Fibroblast of the conjunctiva (primary cell): ENCODE measurements at places on chromosomes 16 and 17.

GRCh38 chr17:27571563-27572352, 59.2 kb upstream of the LGALS9 start:
- no peak for DNase-seq

DNA sequence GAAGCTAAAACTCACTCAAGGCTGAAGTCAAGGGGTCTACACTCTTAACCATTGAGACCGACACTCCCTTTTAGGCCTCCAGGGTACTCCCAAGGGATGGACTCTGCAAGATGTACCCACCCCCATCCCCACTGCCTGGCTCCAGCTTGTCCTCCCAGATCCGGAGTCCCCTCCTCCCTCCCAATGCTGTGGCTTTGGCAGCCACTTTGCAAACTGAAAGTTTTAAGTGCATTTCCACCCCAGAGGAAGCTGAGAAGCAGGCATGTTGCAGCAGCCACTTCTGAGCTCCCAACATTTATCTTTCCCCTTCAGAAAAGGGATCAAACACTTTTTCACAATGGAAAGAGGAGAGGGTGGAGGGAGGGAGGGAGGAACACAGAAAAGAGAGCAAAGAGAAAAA, 115.2 kb downstream of the COPRS start:
- DNase-seq, result no peak

DNA sequence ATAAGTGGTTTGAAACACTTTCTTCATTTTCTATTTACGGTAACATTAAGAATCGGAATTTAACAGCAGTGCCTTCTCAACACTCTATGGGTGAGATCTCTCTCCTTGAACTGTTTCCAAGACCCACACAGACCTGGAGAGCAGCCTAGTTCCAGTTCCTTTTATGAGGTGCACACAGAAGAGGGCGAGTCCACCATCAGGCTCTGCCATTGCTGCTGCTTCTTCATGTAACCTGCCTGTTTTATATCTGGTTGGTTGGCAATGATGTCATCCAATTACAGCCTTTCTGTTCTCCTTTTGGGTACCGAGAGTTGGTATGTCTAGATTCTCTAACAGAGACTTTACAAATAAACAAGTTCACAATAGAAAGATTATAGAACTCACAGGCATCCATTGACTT, 225.7 kb downstream of the UTP18 start:
- no peak for DNase-seq

DNA sequence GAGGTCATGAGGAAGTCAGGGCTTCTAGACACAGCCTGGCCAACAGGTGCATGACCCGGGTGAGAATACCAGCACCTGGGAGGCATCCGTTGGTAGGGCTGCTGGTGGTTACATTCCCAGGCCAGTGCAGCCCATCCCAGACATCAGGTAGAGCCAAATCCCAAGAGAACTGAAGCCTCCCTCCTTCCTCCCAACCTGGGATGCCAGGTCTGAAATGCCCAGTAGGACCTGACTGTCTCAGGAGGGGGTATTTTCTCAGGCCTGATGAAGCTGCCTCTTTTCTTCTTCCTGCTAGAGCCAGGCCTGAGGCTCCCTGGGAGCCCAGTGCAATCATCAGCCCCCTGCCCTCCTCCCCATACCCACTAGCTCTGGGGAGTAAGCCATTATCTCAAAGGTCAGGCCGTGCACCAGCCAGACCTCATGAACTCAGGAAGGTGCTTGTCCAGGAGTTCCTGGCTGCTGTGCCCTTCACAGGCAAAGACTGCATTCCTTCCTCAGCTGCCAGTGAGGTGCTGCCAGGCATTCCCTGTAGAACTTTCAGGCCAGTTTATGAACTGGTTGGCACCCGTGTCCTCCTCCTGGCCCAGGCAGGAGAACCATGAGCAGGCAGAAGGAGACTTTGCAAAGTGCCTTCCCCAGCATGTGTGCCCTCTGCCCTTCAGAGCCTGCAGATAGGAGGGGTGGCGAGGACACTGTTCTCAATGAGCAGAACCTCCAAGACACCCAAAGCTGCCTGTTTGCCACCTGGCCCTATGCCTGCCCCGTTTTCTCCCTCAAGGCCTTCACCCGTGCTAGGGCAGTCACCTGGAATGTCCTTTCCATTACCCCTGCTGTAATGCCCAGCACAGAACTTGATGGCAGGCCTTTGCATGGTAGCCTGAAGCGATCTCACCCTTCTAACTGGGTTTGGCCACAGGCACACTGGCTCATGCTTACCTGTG, 7.6 kb downstream of the TBX2 start:
- DNase-seq, result no peak

- no peak for DNase-seq
Measured at GRCh38 chr16:5982979-5983378, 885.4 kb upstream of the EEF2KMT start.

GRCh38 chr17:65841089-65841488, 279.6 kb upstream of the AXIN2 start:
- no peak for DNase-seq

DNA sequence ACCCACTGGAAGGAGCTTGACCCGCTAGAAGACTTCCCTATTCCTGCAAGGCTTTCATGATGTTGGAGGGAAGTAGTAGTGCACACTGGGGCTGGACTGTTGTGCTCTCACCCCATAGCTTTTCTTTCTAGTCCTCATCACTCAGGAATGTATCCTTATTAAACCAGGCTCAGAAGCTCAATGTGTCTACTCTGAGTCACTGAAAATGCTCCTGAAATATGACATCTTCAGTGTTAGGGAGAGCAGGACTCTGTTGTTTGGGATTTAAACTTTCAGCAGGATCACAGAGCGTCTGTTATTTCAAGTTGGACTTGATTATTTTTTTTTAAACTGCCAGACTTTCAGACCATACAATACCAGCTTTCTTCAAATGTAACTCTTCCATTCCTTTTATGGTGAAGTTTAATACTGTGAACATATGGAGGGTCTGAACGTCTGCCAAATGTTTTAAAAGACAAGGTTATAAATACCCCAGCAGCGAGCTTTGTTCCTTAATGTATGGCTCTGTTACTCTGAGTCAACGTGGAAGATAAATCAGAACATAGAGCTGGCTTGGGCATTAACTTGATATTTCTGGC, 257.5 kb downstream of the CDH11 start:
- peak; percentile 87 for DNase-seq

GRCh38 chr16:56199164-56199563, 7.9 kb downstream of the GNAO1 start:
- DNase-seq, result no peak

GRCh38 chr17:42422412-42422957, 571 bp downstream of the CAVIN1 start:
- no peak for DNase-seq

- no peak for DNase-seq
Measured at GRCh38 chr17:59356543-59357218, 25.2 kb downstream of the YPEL2 start.

DNA sequence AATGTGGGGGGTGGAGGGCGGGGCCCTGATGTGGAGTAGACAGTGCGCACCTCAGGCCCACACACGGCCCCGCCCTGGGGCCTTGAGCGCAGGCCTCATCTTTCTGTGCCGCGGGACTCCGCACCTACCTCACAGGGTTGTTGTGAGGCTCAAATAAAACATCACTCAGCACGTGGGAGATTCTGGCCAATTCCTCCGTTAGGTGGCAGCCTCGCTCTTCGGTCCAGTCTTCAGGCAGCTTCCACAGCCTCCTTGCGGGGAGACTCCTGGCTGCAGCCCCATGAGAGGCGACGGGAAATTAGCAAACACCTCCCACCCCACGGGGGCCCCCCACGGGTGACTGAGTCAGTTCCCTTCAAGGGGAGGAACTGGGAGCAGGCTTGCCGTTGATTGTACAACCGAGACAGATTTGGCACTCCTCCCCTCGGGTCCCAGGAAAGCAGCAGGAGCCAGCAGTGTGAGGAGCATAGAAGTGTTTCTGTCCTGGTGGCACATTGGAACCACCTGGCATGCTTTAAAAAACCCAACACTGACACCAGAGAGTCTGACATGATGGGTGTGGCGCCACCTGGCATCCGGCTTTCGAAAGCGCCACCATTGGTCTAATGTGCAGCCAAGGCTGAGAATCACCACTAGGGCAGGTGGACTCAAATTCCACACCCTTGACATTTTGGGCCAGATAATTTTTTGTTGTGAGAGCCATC, 7.6 kb downstream of the MRM1 start:
- DNase-seq, result peak; percentile 52

- DNase-seq, result no peak
Measured at GRCh38 chr17:35135322-35135721, 6.8 kb downstream of the NLE1 start.

- DNase-seq, result peak; percentile 77
Measured at GRCh38 chr17:27315322-27315721, 21.4 kb downstream of the WSB1 start.

DNA sequence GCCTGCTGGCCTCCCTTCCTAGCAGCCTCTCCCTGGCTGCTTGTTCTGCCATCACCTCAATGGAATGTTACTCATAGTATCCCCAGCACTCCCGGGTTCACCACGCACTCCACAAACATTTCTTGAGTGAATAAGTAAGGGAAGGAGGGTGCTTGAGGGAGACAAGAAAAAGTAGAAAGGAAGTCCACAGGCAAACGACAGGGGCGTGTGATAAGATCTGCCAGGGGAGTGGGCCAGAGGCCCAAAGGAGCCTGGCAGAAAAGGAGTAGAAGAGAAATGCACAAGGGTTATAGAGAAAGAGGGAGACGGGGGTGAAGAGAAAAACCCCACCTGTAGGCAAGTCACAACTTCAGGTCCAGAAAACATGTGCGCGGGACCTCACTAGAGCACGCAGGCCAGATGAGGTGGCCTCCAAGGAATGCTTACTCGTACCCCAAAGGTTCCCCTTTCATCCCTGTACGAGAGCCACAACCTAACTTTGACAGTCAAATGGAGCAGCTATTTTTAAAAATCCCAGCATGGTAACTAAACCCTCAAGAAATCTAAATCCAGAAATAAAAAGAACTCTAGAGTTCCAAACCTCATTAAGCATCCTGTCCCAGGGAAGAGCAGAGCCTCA, 6.6 kb downstream of the ZDHHC7 start:
- DNase-seq, result peak; percentile 57

DNA sequence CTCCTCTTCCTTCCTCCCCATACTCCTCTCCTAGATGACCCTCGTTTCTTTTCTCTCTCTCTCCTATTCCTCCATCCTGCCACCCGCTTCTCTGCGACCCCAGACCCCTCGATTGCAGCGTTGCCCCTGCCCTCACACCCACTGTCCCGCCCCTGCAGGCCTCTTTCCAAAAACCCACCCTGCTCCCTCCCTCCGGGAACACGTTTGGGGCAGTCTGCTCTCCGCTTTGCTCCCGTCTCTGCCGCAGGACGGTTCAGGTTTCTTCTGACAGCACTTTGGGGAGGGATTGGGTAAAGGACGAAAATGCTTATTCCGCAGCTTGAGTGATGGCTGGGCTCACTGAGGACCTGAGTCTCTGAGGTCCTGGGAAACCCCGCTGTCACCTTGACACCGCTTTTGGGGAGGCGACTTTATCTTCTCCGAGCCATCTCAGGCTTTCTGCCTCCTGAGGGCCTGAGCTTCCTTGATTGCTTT, 690 bp downstream of the NDE1 start:
- no peak for DNase-seq

- DNase-seq, result no peak
Measured at GRCh38 chr16:55391760-55392375, 67.9 kb downstream of the IRX6 start.

DNA sequence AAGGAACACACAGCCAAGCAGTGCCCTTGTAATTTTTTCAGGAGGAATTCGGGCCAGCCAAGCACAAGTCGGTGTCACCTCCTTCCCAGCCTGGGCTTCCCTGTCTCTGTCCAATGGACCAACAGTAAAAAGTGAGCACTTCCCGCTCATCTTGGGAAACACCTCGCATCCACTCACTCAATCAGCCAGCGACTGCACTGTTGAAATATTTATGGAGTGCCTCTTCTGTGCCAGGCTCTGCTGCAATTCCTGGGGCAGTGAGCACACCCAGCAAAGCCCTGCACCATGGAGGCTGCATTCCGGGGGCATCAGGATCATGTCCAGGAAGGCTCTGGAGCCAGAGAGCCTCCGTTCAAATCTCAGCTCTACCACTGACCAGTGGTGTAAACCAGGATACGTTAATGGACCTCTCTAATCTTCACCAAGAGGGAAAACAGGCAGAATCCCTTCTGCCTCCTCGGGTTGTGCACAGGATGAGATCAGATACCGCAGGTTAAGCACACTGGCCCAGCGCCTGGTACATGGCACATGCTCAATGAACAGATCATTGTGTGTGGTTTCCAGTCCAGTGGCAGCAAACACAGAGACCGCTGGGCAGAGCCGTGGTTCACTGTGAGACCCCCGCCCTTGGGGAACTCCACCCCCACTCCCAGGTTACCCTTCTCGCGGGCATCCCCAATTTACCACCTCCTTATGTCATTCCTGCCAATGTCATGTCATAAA, 194.3 kb downstream of the ZNF423 start:
- no peak for DNase-seq

- no peak for DNase-seq
Measured at GRCh38 chr17:35559495-35560210, 966 bp downstream of the SLFN14 start.

GRCh38 chr17:80790021-80790765, 201.4 kb upstream of the CHMP6 start:
- no peak for DNase-seq

DNA sequence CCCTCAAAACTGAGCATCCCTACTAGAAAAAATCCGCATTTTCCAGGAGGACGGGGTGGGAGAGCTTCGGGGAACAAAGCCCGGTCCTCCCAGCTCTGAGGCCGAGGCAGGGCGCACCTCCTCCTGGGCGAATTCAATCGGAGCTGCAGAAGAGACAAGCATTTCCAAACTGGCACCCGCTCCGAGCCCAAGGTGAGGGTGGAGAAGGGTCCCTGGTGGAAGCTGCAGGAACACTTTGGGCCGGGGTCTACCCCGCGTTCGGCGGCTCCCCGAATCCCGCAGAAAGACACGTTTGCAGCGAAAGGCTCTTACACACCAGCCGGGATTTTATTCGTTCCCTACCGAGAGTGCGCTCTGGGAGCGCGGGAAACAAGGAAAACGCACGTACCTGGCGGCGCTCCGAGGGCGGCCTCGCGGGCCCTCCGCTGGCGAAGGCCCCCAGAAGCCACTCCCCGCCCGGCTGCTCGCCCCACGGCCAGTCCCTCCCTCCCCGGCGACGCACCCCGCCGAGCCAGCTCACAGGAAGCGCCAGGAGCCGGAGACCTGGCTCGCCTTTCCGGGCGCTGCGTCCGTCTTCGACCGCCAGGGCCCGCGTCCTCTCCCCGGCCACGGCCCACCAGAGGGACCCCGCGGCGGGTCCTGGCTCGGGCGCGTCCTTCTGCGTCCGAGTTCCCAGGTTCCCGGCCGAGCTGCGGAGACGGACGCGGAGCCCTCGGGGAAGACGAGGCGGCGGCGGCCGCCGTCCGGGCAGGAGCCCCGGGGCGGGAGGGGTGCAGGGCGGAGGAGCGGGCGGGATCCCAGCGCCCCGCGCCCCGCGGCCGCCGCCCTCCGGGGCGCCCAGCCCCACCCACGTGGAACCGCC, 49.8 kb upstream of the BAHCC1 start:
- DNase-seq, result peak; percentile 80

GRCh38 chr16:10576390-10577304, 3.8 kb downstream of the EMP2 start:
- DNase-seq, result no peak

DNA sequence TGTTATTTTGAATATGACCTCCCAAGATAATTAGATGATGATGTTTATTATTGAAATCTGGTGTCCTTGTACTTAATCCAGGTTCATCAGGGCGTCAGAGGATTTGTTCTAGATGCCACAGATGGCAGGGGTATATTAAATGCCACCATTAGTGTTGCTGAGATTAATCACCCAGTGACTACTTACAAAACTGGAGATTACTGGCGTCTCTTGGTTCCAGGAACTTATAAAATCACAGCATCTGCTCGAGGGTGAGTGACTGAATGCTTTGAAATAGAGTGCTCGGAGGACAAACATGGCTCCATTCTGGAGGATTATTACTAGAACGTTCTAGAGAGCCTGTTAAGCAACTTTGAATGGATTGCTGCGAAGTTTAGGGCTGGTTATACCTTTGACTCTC, 33.5 kb upstream of the GOSR1 start:
- DNase-seq, result no peak
